ENCODE measurements at places on chromosomes 6 and 20.

DNA sequence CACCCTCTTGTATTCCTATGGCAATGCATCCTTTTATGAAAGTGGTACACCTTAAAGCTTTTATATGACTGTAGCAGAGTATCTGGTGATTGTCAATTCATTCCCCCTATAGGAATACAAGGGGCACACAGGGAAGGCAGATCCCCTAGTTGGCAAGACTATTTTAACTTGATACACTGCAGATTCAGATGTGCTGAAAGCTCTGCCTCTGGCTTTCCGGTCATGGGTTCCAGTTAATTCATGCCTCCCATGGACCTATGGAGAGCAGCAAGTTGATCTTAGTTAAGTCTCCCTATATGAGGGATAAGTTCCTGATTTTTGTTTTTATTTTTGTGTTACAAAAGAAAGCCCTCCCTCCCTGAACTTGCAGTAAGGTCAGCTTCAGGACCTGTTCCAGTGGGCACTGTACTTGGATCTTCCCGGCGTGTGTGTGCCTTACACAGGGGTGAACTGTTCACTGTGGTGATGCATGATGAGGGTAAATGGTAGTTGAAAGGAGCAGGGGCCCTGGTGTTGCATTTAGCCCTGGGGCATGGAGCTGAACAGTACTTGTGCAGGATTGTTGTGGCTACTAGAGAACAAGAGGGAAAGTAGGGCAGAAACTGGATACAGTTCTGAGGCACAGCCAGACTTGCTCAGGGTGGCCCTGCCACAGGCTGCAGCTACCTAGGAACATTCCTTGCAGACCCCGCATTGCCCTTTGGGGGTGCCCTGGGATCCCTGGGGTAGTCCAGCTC, 292.1 kb downstream of the ESR1 start:
- DNase-seq, result no peak
- H3K4me1 ChIP-seq, result no peaks in the 10 kb centered on the region
- H3K27me3 ChIP-seq, result no peaks in the 10 kb centered on the region

- DNase-seq, result no peak
- H3K36me3 ChIP-seq, result no peaks in the 10 kb centered on the region
- no peaks in the 10 kb centered on the region for H3K4me1 ChIP-seq
- no peak overlapping the region for H3K4me3 ChIP-seq
- H3K27ac ChIP-seq, result no peak overlapping the region
These were observed 1339.4 kb downstream of the GRIK2 start for GRCh38 chr6:102732898-102733297.

- H3K4me1 ChIP-seq, result no peaks in the 10 kb centered on the region
- H3K27me3 ChIP-seq, result peaks cover 15% of the 10 kb centered on the region
- no peak overlapping the region for H3K4me3 ChIP-seq
- no peaks in the 10 kb centered on the region for H3K36me3 ChIP-seq
- DNase-seq, result no peak
- H3K27ac ChIP-seq, result no peak overlapping the region
These were observed 19.4 kb upstream of the CST3 start for GRCh38 chr20:23657202-23657601.

DNA sequence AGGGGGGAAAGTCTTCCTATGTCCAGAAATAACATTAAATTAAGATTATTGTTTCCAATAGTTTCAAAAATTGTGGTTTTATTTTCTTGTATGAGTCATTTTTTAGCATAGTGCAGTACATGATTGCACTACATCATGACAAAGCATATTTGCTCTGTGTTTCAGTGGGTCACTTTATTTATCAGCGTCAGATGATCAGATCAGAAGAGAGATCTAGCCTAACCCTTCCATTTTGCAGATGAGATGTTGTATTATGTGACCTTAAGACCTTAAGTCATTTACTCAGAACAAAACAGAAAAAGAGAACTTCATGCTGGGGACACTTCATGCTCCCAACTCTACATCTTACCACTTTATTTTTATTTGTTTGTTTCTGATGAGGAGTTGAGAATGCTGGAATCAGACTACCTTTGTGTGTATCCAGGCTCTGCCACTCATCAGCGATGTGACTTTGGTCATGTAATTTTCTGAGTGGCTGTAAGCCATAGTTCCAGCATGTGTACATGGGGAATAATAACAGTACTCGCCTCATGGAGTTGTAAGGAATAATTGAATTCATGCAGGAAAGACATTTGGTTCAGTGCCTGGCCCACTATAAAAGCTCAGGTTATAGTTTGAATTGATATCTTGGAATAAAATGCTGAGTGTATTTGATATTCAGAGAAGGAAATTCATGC, 13.5 kb downstream of the EYA4 start:
- H3K36me3 ChIP-seq, result no peaks in the 10 kb centered on the region
- H3K27me3 ChIP-seq, result peaks cover 9% of the 10 kb centered on the region
- H3K4me3 ChIP-seq, result no peak overlapping the region
- H3K27ac ChIP-seq, result no peak overlapping the region

GRCh38 chr20:10792291-10792690, 118.5 kb upstream of the JAG1 start:
- H3K36me3 ChIP-seq, result no peaks in the 10 kb centered on the region
- no peaks in the 10 kb centered on the region for H3K27me3 ChIP-seq
- no peak overlapping the region for H3K27ac ChIP-seq
- no peak overlapping the region for H3K4me3 ChIP-seq

GRCh38 chr6:21158149-21158548, 435.4 kb upstream of the SOX4 start:
- H3K36me3 ChIP-seq, result peaks cover 9% of the 10 kb centered on the region
- H3K27ac ChIP-seq, result no peak overlapping the region
- no peak overlapping the region for H3K4me3 ChIP-seq
- H3K4me1 ChIP-seq, result peaks cover 2% of the 10 kb centered on the region

DNA sequence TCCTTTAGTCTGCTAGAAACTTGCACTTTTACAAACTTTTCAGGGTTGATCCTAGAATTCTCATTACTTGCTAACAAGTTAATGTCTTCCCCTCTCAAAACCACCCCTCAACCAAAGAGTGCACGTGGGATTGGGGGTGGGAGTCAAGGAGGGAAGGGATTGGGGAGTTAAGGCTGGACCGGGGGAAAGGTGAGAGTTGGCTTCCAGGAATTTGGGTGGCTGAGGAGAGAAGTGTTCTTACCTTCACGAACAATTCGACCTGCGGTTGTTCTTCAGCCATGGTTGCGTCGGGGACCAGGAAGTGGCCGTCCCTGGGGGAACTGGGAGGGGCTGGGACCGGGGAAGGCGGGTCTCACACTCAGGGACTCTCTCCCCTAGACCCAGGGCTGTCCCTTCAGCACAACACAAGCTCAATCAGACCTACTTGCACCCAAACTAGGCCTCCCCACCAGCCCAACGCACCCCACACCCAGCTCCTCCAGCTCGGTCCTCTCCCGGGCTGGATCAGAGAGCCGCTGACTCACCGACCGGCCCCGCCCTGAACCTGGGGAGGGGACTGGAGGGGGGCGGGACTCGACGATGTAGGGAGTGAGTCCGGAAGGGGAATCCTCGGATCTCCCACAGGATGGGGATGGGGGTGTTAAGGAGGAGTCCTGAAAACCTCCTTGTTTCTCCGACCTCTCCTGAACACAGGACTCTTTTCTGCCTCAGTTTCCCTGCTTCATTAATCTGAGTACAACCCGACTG, at the start of gene CLIC1:
Gene CLIC1 (minus strand): TSS at position 510 of the 747 bp plus-strand sequence. CDS start 230 bp downstream, at position 280.
- H3K4me3 ChIP-seq, result peak within 1 kb of the TSS; percentile 93
- H3K4me1 ChIP-seq, result peaks cover 77% of the 10 kb centered on the region
- DNase-seq, result peak; percentile 62

DNA sequence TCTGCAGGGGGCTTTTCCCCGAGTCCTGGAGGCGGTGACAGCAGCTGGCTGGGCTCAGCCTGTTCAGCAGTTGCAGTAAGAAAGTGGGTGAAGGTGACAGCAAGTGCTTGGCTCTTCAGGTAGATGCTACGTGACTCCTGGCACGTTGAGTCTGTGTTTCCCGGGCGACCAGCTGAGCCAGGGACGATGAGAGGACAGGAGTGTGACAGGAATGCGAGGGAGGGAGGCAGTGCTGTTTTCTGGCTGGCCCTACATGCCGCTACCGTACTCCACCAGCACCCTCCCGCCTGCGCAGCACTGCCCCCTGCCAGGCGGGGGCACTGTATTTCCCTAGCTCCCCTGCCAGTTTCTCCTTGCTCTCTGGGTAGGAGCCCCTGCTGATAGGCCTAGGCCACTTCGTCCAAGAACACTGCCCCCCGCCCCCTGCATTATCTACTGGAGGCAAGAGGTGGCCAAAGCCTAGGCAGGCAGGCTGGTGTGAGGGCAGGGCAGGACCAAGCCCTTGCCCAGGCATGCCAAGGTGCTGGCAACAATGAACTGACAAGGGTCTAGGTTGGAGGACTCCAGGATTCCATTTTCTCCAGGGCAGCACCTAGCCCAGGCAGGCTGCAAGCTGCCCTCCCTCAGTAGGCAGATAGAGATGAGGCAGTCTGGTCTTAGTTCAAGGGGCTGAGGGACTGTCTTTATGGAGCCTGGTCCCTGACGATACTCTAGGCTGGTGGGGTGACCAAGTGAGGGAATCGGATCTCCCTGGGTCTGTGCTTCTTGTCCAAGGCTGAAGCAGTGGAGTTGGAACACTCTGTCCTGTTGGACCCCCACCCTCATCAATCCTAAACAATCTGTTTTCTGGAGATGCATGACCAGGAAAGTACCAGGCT, 19.2 kb downstream of the MRPS18A start:
- no peaks in the 10 kb centered on the region for H3K27me3 ChIP-seq
- peaks cover 22% of the 10 kb centered on the region for H3K4me1 ChIP-seq
- DNase-seq, result no peak
- H3K27ac ChIP-seq, result peak overlapping the region; percentile 81
- peaks cover 26% of the 10 kb centered on the region for H3K36me3 ChIP-seq

- no peaks in the 10 kb centered on the region for H3K4me1 ChIP-seq
- no peak overlapping the region for H3K4me3 ChIP-seq
- H3K27me3 ChIP-seq, result no peaks in the 10 kb centered on the region
- H3K27ac ChIP-seq, result no peak overlapping the region
- no peak for DNase-seq
These were observed 35.9 kb downstream of the ATP9A start for GRCh38 chr20:51732096-51732791.

GRCh38 chr20:32894026-32894483, 35.3 kb downstream of the EFCAB8 start:
- H3K4me3 ChIP-seq, result no peak overlapping the region
- no peaks in the 10 kb centered on the region for H3K4me1 ChIP-seq
- no peaks in the 10 kb centered on the region for H3K27me3 ChIP-seq
- DNase-seq, result no peak

DNA sequence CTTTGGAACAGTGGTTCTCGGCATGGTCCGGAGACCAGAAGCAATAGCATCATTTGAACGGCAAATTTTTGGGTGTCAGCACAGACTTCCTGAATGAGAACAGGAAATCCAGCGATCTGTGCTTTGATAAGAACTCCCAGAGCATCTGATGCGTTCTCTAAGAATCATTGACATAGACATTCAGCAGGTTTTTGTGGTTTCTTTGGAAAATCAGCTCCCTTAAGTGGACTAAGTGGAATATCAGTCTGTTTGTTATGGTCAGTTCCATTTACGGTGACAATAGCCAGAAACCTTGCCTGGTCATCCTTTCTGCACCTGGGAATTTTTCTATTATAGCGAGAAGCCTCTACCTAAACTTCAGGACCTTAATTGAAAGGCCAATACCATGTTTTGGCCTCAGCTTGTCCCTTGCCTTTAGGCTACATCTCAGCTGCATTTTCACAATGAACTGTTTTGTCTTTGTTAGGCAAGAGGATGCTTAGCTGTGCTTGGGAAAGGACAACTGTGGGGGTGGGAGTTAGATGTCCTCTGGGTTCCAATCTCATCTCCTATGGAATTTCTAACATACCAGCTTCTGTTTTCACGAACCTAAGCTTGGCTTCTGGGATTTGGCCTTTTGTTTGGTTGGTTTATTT, 299.7 kb downstream of the CDKAL1 start:
- no peak for DNase-seq
- peaks cover 4% of the 10 kb centered on the region for H3K36me3 ChIP-seq
- no peaks in the 10 kb centered on the region for H3K27me3 ChIP-seq

GRCh38 chr20:6583134-6583738, 184.2 kb upstream of the BMP2 start:
- no peak for DNase-seq
- no peak overlapping the region for H3K4me3 ChIP-seq
- peaks cover 3% of the 10 kb centered on the region for H3K27me3 ChIP-seq
- H3K36me3 ChIP-seq, result no peaks in the 10 kb centered on the region

DNA sequence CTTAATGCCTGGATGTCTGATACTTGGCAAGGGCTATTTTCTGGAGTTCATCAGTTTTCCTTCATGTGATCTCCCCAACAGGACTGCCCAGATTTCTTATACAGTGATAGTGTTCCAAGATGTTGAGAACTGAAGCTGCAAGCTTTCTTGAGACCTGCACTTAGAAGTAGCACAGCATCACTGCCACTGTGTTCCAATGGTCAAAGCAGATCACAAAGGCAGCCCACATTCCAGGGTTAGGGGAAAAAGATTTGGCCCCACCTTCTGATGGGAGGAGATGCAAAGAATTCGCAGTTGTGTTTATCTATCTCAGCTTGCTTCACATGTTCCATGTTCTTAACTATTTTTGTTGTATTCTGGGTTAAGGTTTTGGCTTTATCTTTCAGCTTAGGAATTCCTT, 78.2 kb downstream of the GPX5 start:
- peaks cover 3% of the 10 kb centered on the region for H3K36me3 ChIP-seq
- peaks cover 4% of the 10 kb centered on the region for H3K4me1 ChIP-seq
- DNase-seq, result no peak
- H3K27me3 ChIP-seq, result peaks cover 33% of the 10 kb centered on the region

GRCh38 chr20:45085289-45085688, 15.6 kb downstream of the KCNS1 start:
- H3K27me3 ChIP-seq, result no peaks in the 10 kb centered on the region
- H3K4me3 ChIP-seq, result no peak overlapping the region

GRCh38 chr6:166437661-166438060, 54.9 kb upstream of the MPC1 start:
- DNase-seq, result no peak
- H3K4me1 ChIP-seq, result peaks cover 16% of the 10 kb centered on the region

Data from naive thymus-derived CD8-positive, alpha-beta T cell (primary cell).